ENCODE measurements at places on chromosomes 16 and 17.

DNA sequence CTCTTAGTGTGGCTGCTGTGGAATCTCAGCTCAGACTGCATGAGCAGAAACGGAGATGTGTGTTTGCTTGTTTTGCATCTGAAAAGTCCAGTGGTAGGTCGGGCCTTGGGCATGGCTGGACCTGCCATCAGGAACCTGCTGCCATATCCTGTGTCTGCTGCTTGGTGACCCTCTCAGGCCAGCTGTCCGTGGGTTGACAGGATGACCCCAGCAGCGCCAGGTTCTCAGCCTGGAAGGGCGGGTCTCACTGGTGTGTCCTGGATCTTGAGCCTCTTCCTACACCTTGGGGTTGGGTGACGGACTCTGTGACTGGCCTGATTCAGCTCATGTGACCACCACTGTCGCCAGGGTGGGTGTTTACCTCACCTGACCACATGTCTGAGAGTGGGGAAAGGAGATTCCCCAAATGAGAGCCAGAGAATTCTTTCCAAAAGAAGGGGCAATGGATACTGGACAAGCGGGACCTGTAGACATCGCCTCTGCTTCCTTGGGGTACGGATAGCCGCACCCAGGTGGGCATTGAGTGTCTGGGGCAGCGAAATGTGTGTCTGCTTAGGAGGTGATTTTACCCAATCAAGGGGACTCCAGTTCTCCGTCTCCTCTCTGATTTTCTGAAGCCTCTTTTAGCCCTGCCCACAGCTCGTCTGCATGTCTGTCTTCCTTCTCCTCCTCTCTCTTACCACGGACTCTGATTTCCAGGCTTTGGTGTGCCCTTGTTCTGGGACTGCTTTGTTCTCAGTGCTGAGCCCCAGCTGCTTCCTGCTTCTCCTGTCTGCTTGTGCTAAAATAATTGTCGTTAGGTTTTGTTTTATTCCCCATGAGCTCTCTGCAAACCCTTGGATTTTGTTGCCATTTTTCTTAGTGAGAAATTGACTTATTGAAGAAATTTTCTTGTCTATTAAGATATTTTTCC lies 399.7 kb downstream of the CPPED1 start:
- no peak for DNase-seq

DNA sequence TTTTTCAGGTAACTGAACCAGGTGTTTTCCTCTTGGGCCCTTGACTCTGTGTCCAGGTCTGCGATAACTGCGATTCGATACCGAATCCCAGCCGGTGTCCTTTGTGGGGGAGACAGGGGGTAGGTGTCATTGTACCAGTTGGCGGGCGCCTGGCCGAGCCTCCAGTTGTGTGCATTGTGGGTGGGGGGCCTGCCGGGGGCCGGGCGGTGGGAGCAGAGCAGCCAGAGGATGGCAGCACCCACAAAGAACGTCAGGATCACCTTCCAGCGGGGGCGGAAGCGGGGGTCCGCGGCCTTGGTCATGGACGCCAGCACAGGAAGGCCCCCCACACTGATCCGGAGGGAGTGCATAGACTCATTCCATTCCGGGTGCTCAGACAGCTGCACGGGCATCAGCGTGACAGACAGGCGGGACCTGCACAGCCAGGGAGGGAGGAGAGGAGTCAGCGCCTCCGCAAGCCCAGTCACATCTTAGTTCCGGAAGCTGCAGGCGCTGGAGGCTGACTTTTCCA lies 12.3 kb downstream of the CANT1 start:
- no peak for DNase-seq

DNA sequence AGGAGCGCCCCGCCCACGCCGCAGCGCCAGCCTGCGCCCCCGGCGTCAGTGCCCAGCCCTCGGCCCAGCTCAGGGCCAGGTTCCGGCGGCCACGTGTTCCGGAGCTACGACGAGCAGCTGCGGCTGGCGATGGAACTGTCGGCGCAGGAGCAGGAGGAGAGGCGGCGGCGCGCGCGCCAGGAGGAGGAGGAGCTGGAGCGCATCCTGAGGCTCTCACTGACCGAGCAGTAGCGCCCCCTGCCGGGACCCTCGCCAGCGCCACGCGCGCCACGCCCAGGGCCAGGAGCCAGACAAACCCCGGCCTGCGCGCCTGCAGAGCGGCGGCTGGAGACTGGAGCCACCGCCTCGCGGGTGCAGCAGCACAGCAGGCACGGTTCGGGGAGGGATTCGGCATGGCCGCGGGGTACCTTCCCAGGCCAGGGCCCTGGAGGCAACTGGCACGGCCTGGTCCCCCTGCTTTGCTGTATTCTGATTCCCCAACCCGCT lies 9.3 kb downstream of the CORO6 start:
- DNase-seq, result peak; percentile 91

DNA sequence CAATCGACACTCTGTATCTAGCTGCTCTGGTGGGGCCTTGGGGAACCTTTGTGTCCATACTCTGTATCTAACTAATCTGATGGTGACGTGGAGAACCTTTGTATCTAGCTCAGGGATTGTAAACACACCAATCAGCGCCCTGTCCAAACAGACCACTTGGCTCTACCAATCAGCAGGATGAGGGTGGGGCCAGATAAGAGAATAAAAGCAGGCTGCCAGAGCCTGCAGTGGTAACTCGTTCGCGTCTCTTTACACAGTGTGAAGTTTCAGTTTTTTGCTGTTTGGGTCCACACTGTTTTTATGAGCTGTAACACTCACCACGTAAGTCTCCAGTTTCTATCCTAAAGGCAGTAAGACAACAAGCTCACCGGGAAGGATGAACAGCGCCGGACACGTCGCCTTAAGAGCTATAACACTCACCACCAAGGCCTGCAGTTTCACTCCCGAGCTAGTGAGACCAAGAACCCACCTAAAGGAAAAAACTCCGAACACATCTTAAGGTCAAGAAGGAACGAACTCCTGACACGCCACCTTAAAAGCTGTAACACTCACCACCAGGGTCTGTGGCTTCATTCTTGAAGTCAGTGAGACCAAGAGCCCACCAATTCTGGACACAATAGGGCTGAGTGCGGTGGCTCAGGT lies 64.6 kb downstream of the KPNA2 start:
- no peak for DNase-seq

GRCh38 chr17:14304773-14305517 lies 4.1 kb downstream of the HS3ST3B1 start:
- no peak for DNase-seq

GRCh38 chr16:4852221-4852872 lies 5.1 kb downstream of the UBN1 start:
- peak; percentile 17 for DNase-seq

DNA sequence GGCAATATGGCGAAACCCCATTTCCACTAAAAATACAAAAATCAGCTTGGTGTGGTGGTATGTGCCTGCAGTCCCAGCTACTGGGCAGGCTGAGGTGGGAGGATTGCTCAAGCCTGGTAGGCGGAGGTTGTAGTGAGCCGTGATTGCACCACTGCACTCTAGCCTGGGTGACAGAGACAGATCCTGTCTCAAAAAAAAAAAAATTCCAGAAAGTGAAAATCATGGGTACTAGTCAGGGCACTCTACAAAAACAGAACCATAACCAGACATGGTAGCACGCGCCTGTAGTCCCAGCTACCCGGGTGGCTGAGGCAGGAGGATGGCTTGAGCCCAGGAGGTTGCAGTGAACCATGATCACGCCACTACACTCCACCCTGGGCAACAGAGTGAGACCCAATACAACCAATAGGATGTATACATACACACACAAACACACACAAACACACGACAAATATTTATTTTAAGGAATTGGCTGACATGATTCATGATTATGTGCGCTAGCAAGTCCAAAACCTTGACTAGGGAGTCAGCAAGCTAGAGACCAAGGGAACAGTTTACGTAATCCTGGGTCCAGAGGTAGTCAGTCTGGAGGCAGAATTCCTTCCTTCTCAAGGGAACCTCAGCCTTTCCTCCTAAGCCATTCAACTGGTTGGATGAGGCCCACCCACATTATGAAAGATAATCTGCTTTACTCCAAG lies 11.6 kb upstream of the GP1BA start:
- peak; percentile 80 for DNase-seq

All from fibroblast of villous mesenchyme (primary cell).